ENCODE measurements at places on chromosomes 2 and 18.

DNA sequence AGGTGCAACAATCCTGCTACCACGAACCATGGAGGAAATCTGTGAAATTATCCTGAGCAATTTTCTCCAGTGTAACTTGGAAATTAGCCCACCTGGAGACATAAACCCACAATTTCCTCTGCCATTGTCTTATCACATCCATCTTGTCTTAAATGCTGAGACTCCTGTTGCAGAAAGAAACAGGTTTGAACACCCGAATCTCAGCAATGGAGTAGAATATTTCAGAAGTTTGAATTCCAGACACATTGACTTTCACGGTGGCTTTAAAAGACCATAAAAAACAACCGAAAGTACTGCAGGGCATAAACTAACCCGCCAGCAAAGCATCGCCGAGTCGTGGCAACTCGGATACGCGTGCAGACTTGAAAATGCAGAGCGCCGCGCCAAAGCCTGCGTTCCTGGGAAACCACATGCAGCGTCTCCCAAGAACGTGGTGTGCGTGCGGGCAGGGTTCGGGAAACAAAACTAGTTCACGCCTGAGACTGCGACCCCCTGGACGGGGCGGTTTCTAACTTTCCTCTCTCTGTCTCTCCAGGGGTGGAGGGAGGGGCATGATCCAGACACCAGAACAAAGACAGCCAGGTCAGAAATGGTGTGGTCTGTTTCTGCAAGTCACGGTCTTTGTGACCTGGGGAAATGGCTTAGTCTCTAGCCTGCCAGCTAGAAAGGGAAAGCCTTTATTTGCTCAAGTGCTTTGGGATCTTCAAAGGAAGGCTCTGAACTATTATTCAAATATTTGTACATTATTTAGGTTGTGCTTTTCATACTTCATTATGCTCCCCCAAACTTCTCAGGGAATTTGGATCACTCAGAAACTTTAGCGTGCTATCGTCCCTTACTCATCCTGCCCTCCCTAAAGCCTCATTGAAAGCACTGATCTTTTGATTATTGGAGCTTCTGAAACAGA is 26.9 kb upstream of the KCTD1 start:
- DNase-seq, result no peak

- DNase-seq, result peak; percentile 68
These were observed 94.3 kb downstream of the CDCA7 start for GRCh38 chr2:173448938-173449471.

DNA sequence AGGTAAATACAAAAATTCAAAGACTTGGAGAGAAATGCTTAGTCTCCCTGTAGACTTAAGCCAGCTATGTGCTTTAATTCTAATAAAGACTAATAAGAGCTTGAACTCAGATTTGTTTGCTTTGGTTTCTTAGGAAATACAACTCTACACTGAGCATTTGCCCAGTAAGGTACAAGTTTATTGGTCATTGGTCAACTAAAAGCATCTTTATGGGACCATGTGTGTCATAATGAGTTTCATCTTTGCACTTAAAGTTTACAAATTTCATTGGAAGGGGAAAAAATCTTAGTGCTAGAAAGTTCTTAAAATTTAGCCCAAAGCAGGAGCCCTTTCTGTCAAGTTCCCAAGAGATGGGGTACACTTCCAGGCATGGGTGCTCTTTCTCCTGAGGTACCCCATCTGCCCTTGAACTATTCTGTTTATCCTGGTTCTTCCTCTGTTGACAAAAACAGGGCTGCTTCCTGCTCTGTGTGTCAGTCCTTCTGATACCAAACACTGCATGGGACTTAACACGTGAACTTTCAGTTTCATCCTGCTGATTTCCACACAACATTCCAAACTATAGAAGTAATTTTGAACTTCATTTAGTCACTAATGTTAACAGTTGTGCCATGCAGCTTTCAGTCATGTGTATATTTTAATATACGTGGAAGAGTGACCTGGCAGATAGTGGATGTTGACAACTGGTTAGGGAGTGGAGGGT is 200.2 kb downstream of the TPGS2 start:
- DNase-seq, result peak; percentile 51

DNA sequence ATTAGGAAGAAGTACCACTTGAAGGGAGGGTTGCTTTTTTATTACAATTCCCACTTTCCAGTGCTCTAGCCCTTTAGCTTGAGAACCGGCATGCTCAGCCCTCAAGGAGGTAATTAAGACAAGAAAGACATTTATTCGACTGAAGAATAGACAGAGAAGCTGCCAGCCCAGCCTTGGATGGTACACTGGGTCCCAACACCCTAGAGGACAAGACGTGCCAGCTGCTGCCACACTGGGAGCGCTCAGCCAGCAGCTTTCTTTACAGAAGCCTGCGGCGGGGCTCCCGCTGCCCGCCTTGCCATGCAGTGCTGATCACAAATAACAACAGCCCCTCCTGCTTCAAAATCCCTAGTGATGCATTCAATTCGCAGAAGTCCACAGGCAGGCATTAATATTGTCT is 746.3 kb upstream of the RAB6C start:
- DNase-seq, result no peak

- no peak for DNase-seq
These were observed 444.2 kb downstream of the PTPRM start for GRCh38 chr18:8011361-8011760.

DNA sequence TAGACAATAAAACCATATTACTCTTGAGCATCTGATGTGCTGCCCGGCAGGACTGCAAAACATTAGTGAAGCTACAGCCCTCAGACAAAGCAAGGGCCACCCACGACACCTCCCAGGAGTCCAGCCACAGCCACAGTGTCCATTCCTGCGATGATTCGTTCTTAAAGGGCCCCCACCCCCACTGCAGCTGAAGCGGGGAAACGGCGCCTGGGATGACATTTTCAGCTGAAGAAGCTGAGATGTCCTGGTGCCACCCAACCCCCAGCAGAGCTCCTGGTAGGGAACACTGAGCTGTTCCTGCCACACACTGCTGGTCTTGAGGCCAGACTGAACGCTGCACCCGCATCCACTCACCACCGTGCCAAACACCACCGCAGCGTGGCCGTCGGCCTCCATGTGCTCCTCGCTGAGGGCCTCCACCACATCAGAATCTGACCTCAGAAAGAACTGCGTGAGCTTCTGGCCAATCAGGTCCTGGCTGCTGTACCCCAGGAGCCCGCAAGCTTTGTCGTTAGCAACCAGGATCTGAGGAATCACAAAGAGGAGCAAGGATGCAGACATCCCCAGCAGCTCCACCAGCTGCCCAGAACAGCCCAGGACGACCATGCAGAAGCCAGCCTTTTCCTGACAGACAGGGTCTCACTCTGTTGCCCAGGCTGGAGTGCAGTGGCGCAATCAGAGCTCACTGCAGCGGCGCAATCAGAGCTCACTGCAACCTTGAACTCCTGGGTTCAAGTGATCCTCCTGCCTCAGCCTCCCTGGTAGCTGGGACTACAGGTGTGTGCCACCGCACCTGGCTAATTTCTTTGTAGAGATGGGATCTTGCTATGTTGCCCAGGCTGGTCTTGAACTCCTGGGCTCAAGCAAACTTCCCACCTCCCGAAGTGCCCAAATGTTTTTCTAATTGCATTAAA is 9.5 kb downstream of the PASK start:
- DNase-seq, result no peak

DNA sequence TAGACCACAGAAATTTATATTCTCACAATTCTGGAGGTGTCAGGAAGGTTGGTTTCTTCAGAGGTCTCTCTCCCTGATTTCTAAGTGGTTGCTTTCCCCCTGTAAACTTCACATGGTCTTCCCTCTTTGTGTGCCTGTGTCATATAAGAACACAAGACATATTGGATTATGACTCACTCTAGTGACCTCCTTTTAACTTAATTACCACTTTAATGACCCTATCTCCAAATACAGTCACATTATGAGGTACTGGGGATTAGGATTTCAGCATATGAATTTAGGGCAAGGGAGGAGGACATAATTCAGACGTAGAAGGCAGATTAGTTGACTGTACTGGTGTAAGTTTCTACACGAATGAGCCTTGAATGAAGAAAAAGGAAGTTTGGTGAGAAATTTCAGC is 38.2 kb upstream of the EPHA4 start:
- no peak for DNase-seq

DNA sequence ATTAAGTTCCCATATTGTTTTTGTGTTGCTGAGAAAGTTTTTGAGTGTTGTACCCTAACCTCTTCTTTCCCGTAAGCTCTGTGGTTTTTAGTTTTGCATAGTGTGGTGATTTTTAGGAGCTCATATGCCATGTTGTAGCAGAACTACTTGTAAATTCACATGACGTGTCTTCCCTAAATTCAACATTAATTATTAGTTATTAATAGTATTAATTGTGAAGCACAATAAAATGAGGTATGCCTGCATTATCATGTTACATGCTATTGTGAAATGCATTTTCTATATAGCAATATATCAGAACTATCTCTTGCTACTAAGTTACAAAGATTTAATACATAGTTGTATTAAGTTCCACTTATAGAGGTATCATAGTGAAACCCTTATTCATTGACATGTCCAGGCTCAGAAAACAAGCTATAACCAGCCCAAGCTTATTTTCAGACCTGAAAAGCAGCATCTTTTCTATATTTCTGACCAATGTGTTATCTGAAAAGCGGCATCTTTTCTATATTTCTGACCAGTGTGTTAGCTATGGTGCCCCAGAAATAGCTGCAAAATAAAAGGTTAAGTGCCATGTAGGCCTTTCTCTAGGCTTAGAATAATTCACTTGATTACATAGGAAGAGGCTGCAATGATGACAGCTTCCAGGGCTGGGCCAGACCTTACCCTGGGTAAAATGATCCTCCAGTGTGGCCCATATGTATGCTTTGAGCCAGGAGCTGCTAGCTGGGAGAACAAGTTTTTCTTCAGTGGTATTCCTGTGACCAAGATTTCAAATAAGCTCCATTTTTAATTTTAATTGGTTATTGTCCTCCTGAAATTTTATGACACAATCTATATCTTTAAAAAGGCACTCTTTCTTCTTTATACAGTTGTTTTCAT is 21.6 kb downstream of the EPAS1 start:
- DNase-seq, result no peak

DNA sequence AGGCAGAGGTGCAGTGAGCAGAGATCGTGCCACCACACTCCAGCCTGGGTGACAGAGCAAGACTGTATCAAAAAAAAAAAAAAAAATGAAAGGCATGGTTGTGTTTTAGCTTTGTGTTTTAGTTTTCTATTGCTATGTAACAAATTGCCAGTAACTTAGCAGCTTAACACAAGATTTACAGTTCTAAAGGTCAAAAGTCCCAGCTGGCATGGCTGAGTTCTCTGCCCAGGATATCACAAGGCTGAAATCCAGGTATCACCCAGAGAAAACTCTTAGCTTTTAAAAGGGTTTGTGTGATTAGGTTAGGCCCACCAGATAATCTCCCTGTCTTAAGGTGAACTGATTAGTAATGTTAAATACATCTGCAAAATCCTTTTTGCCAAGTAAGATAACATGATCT is 107.7 kb upstream of the YPEL5 start:
- no peak for DNase-seq

DNA sequence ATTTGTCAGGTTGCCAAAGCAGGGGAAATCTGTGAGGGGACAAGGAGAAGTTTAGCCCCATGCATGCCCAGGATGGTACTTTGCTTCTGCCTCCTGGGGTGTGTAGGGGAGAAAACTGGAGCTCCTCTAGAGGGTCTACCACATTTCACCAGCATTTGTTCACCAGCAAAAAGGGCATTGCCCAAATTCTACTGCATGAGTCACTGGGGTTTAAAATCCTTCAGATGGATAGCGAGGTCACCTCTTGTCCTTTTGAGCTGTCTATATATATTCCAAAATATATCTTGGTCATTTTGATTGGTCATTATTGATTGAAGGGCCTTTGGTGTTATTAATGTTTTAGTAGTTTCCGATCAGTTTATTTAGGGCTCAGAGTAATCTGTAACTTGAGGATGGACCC is 18.7 kb downstream of the FHOD3 start:
- no peak for DNase-seq

- DNase-seq, result no peak
These were observed 43.0 kb upstream of the SLC1A4 start for GRCh38 chr2:64945973-64946768.

DNA sequence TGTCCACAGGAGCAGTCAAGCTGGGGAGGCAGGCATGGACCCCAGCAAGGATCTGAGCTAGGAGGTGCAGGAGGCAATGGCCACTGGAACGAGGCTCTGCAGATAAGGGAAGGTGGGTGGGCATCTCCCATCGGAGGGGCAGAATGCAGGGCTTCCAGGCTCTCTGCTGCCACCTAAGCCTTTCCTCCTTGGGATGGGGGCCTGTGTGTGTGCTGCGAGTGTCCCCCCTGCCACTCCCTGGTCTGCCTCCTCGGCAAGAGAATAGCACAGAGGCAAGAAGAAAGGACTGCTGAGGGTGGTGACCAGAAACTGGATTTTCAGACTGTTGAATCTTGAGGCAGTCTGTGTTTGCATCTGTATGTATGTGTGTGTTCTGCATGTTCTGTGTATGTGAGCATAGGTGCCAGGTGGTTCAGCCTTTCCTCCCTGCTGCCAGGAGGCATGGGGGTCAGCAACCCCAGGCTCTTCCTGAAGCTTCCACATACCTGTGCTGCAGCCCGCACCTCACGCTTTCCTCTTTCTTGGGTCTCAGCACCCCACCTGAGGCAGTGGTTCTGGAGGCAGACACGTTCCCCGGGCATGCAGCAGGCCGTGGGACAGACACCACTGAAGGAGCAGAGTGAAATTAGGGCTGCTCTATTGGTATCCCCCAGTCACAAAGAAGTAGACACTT is 86.7 kb downstream of the EPAS1 start:
- DNase-seq, result no peak

DNA sequence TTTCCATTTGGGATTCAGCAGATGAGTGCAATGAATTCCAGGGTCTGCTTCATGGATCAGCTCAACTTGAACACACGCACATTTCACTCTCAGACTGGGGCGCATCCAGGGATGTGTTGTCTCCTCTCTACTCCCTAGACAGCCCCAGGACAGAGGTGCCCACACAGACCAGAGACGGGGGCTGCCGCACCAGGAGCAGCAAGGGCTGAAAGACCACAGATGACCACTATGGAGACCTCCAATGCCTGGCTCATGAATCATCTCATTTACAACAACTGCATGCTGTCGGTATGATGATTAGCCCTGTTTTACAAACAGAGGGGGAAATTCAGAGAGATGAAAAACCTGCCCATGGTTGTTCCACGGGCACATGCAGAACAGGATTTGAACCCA is 63.1 kb downstream of the CYP26B1 start:
- DNase-seq, result no peak

DNA sequence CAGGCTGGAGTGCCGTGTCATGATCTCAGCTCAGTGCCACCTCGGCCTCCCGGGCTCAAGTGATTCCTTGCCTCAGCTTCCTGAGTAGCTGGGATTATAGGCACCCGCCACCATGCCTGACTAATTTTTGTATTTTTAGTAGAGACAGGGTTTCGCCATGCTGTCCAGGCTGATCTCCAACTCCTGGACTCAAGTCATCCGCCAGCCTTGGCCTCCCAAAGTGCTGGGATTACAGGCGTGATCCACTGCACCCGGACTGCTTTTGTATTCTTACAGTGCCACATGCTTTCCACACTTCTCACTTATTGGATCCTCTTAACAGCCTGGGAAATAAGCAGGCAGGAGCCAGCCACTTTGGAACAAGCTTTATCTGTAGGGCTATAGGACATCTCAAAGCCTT is 25.3 kb upstream of the BCL2L11 start:
- DNase-seq, result no peak
